ENCODE measurements at places on chromosomes 3 and 15.

GRCh38 chr3:161510510-161511260, 14.1 kb downstream of the OTOL1 start:
- DNase-seq = no peak

- DNase-seq = no peak
Observed at GRCh38 chr3:37535526-37536432, 325.9 kb upstream of the CTDSPL start.

DNA sequence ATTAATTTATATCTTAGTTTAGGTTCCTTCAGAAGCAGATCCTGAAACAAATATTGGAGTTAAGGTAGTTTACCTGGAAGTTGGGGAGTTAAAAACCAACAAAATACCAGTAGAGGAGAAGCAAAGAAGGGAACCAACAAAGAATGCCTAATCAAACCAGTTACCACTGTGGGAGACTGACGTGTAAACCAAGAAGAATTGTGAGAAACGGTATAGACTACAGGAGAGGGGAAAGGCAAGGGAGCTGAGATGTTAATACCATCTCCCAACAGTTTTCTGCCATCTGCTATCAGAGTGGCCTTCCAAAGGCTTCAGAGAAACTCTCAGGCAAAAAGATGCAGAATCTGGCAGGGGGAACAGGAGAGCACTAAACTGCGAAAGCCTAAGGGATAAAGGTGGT, 53.5 kb downstream of the BFSP2 start:
- DNase-seq = no peak

GRCh38 chr3:78670746-78671145, 1097.1 kb downstream of the ROBO1 start:
- DNase-seq = no peak

- no peak for DNase-seq
Observed at GRCh38 chr15:80087104-80087503, 27.6 kb downstream of the ZFAND6 start.

- DNase-seq = no peak
Observed at GRCh38 chr3:190224863-190225692, 97.2 kb downstream of the CLDN1 start.

GRCh38 chr3:129046037-129046731, 14.4 kb upstream of the GP9 start:
- DNase-seq = no peak

DNA sequence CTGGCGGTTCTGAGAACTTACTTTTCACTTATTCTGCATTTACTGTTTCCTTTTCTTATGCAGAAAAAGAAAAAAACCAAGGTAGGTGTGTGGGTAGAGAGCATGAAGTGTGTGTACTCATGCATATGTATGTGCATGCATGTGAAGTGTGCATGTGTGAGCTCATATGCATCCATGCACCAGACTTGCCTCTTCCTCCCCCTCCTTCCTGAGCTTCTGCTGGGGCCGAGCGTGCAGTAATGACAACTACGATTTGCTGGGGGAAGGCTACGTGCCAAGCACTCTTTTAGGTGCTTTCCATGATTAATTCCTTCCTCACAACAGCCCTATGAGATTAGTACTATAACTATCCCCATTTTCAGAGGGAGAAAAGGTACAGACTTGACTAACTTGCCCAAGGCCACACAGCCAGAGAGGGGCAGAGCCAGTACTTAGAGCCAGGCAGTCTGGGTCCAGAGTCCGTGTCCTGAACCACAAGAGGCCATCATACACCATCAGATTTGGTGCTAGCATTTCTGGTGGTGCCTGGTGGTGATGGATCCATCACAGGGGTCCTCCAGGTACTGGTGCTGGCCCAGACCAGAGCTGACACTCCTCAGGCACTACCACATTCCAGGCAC, 46.7 kb downstream of the CAPN3 start:
- DNase-seq = no peak

DNA sequence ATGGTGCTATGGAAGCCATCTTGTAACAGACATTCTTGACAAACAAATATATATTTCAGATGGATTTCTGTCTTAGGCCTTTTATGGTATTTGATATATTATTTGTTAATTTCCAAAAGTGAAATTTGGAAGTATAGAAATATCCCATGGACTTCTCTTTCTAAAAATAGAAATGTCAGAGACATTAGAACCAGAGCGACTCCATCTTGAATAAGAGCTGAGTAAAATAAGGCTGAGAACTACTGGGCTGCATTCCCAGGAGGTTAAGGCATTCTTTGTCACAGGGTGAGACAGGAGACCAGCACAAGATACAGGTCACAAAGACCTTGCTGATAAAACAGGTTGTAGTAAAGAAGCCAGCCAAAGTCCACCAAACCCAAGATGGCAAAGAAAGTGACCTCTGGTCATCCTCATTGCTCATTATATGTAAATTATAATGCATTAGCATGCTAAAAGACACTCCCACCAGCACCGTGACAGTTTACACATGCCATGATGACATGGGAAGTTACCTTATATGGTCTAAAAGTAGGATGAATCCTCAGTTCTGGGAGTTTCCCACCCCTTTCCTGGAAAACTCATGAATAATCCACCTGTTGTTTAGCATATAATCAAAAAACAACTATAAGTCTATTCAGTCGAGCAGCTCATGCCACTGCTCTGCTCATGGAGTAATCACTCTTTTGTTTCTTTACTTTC, 146.0 kb downstream of the NEK11 start:
- no peak for DNase-seq

DNA sequence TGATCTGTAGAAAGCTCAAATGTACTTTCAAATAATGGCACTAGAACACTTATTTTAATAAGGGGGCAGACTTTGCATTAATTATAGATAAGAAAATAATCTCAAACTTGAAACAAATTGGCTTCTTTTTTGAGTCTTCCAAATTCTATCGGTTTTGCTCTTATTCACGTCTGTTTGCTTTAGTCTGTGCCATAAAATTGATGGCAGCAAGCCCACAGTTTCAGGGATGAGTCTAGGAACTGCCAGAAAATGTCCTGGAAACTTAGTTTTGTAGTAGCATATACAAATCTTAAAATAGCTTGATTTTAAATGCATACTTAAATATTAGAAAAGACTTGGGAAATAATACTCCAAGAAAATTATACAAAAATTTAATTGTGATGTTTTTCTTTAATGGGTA, 39.7 kb downstream of the BCHE start:
- no peak for DNase-seq

All from activated CD4-positive, CD25-positive, alpha-beta regulatory T cell treated with anti-CD3 and anti-CD28 coated beads, Interleukin-2, amount 50 U/mL, for 16 hours (primary cell).